ENCODE measurements at places on chromosomes 12 and 14.

- DNase-seq: no peak
Observed at GRCh38 chr12:50677858-50678257, 86.0 kb upstream of the ATF1 start.

DNA sequence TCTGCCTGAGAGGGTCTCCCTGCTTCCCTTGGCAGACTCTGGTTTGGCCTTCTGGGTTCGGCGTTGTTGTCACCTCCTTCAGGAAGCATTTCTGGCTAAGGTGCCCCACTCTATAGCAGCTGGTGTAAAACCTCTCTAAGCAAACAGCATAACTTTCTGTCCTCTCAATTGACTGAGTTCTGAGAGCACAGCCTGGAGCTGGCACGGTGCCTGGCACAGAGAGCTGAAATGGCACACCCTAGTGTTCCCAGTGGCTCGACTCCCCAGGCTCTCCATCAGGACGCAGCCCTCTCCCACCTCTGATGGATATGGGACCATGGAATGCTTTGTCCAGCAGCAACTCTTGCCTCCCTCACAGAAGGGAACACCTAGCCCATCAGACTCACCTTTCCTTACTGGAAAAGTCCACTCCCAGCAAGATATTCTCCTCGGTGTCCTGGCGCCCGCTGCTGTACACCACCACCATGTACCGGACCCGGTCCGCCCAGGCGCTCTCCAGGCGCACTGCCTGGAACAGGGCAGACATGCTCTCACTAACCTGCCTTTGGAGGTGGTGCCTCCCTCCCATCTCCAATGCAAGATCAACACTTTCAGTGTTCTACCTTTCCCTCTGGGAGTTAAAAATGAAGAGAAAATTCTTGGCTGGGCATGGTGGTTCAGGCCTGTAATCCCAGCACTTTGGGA, 40.6 kb downstream of the SSH1 start:
- DNase-seq: no peak

DNA sequence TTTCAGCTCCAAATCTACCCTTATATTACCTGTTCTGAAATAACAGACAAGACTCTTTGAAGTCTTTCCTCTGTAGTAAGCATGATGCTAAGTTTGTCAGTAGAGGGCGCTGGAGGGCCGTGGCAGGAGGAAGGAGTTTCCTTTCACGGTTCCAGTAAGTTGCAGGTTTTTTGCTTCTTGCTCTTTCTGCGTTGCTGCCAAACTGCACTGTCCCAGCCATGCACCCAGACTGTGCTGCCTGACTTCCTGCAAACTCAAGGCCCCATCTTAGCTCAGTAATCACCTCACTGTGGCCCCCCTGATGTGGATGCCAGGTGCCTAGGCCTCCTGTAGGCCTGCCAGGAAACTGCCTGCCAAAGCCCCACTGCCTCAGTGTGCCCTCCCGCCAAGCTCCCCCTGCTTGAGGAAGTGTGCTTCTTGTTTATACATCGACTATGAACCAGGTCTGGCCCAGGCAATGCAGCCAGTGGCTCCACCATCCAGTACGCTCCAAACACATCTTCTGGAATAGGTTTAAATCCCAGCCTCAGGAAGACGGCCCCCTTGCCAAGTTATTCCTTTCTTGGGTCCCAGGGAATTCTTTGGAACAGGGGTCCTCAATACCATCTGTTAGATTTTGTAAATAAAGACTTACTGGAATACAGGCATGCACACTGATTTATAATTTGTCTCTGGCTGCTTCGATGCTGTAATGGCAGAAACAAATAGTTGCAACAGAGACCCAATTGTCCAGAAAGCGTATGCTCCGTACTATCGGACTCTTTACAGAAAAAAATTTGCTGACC, 193.7 kb upstream of the LRIG3 start:
- peak; percentile 28 for DNase-seq

DNA sequence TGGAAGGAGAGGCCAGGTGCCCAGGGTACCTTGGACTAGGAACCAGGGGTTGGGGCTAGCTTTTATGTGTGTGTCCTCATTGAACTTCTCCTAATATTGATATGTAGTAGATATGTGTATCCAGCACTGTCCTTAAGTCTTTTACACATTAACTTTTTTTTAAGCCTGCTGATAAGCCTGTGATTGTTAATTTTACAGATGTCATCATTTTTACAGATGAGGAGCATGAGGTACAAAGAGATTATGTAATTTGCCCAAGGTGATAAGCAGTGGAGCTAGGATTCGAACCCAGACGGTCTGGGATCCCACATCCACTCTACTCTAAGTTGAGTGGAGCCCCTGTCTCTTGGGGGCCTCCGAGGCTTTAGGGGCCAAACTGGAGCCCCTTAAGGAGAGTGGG, 10.2 kb upstream of the NR4A1 start:
- no peak for DNase-seq

DNA sequence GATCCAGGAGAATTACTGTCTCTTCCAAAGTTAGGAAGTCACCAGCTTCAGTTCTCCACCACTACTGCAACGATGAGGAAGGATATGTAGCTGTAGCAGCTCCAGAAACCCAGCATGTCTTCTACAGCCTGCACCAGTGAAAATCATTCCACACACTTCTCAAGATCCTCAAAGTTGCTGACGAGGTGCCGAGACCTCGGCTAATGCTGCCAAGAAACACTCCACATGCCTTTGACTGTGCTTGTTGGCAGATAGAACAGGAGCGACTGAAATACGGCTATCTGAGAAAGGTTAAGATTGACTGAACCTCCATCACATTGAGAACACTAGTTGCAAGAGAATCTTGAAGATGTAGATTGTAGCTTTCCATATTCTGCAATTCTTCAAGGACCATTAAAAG, 241.9 kb downstream of the PPFIA2 start:
- no peak for DNase-seq

DNA sequence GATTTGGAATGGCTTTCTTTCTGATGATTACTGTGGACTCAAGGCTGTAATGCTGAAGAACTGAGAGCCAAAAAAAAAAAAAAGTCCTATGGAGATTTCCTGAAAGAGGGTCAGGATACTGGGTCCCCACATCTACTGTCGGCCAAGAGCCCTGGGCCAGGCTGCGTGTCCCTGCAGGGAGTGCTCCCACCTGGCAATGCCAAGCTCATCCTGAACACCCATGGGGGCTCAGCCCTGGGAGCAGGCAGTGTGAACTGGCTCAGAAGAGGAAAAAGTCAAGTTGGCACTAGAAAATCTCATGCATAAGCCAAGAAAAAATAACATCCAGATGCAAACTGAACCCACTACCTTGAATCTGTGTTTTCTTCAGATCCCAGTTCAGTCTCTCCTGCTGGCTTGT, 35.0 kb upstream of the SMOC1 start:
- no peak for DNase-seq

GRCh38 chr12:9973949-9974348, 2.7 kb downstream of the CLEC12A start:
- DNase-seq: no peak

- DNase-seq: no peak
Observed at GRCh38 chr14:69153873-69154270, 953 bp upstream of the DCAF5 start.

DNA sequence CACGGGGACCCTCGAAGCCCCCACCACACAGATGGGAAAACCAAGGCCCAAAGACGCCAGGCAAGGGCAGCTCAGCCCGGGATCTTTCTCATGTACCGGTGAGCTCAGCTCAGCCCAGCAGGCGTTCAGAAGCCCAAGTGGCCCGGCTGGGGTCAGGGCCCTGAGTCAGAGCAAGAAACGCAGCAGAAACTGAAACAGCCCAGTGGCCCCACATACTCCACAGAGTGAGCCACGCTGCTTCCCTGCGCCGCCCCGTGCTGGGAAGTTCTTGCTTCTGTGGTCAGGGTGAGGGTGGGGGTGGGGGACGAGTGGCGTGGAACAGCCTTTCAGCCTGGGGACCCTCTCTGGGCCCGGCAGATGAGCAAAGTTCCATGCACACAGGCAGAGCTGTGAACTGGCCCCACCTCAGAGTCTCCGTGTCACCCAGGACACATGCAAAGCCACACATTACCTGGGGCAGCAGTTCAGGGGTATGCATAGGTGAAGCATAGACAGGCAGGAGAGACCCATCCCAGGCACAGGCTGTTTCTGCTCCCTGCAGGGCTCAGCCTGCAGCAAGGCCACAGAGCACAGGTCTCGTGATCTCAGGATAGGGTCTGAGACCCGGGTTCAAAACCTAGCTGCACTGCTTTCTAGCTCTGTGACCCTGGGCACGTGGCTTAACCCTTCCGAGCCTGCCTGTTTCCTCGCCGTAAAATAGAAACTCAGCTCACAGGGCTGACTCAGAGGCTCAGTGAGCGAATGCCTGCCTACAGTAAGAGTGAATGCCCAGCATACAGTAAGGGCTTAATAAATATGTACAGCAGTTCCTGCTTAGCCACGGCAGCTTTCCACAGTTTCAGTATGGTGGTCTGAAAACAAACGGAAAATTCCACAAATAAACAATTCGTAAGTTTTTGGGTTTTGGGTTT, 21.6 kb downstream of the NCOR2 start:
- DNase-seq: peak; percentile 49

GRCh38 chr12:21155522-21156351, 24.7 kb downstream of the SLCO1B1 start:
- no peak for DNase-seq

- no peak for DNase-seq
Observed at GRCh38 chr14:51744372-51745130, 92.8 kb downstream of the FRMD6 start.

DNA sequence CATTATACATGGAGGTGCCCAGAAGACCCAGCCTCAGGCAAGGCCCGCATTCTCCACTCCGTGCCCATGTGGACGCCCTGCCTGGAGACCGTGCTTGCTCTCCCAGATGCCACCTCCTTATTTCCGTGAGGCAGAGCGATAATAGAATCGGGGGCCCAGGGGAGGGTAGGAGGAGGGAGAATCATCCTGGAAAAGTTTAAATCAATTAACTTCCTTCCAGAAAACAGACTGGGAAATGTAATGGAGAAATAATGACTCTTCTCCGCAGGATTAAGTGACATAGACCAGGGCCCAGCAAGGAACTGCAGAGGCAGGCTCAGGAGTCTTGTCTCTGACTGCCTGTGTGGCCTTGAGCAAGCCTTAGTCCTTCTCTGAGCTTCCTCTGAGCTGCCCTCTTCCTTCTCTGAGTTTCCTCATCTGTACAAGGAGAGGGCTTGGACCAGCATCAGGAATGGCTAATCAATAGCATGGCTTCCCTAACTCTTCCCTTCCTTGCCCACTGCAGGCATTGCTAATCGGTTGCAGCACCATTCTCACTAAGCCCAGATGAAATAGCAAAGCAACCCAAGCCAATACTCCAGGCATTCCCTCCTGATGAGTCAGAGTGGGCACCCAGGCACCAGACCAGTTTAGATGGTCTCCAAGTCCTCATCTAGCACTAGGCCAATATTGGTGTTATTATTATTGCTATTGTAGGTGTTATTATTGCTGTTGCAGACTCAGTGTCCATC, 11.3 kb upstream of the FAM222A start:
- DNase-seq: no peak

- DNase-seq: no peak
Observed at GRCh38 chr12:29041621-29042020, 107.5 kb upstream of the FAR2 start.

Data from stimulated activated CD4-positive, alpha-beta T cell treated with anti-CD3 and anti-CD28 coated beads, Interleukin-2, amount 100 ng/mL, for 24 hours (primary cell).